ENCODE measurements at places on chromosomes 12 and 14.

DNA sequence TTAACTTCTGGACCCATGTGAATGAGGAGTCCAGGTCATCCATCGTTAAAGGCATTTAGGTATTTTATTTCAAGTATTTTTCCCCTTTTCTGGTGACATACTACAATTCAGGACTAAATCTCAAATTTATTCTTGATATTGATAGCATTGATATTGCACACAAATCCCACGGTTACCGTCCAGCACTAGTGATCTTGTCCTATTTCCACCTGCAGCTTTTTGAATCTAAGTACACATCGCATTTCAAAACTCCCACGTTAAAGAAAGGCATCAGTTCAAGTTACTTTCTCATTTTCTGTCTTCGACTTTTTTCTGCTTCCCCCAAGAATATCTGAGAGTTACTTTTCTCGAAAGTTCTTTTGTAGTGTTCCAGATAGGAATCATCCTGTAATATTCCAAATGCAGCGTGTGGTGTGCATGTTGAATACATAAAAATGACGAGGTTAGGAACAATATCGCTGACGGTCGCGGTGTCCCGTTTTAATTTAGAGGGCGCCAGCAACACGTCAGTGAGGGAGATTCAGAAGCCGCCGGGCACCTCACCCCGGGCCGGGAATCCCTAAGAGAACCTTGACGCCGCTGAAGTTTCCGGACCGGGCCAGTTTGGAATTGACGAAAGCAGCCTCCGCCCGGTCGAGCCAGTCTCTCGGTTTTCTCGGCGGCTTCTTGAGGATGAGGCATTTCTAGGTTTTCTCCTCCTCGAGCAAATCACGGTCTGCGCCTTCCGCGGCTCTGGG lies 569 bp upstream of the RGS6 start:
- DNase-seq, result no peak

GRCh38 chr14:84465880-84466279 lies 1064.1 kb upstream of the FLRT2 start:
- no peak for DNase-seq

DNA sequence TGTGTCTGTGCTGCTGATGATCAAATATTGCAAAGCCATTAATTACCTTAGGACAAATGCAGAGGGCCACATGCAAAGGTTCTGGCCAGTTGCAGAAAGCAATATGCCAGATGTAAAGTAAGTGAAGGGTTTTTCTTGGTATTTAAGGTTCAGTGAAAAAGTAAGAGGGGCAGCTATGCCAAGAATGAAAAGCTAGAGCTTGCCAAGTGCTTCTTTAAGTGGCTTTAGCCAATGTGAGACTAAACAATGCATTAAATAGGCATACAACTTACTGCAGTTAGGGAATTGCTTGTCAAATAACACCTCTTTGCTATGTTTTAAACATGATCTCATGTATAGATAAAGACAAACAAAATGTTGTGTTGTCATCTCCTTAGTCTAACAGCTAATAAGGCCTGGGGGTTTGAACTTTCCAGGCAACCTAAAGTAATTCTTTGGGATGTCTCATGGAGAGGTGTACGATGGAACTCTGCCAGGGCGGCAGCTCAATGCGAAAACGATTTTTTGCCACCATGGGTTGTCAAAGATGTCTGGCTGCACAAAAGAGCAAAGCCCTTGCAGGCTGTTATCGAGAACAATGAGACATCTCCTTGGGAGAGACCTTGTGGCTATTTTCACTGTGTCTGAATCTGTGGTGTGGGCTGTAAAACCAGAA lies 12.0 kb downstream of the IGF1 start:
- DNase-seq, result no peak

DNA sequence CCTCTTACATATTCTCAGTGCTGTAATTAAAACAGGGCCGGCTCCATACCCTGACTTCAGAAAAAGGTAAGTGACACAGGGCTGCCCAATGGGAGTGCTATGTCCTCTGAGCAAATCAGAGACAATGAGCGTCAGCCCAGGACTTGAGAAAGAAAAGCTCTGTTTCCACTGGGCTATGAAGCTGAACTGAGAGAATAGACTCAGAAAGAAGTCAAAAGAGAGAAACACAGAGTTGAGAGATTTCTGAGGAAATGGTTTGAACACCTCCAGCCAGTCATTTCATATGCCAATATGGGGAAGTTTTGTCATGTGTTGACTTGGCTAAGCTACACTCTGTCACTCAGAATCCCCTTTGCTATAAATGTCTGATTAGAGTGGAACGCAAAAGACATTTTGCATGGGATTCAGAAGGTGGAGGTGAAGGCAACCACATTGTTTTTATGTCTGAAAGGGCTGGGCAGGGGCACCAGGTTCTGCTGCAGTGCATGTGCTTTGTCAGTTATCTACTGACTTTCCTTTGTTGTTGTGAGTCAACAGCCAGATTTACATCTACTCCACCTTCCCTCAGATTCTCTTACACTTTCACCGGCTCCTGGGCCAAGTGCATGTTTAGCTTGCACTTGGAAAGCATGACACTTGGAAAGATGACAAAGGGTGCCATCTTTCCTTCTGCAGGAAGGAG lies 313.3 kb downstream of the DUSP6 start:
- DNase-seq, result no peak

- no peak for DNase-seq
Measured at GRCh38 chr12:124487066-124487833, 80.2 kb downstream of the NCOR2 start.

- DNase-seq, result no peak
Measured at GRCh38 chr14:94752591-94753436, 17.1 kb downstream of the GSC start.

DNA sequence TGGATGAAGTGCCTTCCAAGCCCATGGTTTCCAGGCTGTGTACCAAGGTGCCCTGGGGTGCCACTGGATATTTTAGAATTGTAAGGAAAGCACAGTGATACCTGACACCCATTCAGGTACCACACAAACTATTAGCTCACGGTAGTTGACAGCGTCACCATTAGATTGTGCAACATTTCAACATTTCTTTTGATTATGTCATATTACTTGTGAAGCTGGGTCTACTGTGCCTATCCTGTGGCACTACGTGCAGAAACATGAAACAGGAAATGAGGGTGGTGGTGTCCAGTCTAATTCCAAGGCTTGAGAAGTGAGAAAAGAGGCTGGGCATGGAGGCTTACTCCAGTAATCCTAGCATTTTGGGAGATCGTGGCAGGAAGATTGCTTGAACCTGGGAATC lies 75.5 kb upstream of the CPM start:
- DNase-seq, result no peak

GRCh38 chr12:47377414-47378221 lies 297.9 kb upstream of the AMIGO2 start:
- no peak for DNase-seq

DNA sequence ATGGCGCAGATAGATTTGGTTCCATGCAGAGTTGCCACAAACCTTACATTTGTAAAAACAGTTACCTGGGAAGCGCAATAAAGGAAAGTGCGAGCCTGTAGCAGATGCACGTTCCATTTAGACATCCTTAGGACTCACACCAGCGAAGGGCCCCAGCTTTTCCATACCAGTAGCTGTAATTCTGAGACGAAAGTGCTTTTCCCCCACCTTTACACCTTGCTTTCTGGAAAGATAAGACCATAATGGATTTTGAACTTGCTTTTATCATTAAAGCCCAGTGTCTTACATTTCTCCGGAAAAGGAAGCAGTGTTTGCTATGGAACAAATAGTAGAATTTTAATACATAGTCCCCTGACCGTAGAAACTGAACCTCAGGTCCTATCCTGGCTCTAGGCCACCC lies 616 bp upstream of the CCDC77 start:
- DNase-seq, result no peak

GRCh38 chr14:57491640-57492039 lies 2.0 kb downstream of the CCDC198 start:
- no peak for DNase-seq

DNA sequence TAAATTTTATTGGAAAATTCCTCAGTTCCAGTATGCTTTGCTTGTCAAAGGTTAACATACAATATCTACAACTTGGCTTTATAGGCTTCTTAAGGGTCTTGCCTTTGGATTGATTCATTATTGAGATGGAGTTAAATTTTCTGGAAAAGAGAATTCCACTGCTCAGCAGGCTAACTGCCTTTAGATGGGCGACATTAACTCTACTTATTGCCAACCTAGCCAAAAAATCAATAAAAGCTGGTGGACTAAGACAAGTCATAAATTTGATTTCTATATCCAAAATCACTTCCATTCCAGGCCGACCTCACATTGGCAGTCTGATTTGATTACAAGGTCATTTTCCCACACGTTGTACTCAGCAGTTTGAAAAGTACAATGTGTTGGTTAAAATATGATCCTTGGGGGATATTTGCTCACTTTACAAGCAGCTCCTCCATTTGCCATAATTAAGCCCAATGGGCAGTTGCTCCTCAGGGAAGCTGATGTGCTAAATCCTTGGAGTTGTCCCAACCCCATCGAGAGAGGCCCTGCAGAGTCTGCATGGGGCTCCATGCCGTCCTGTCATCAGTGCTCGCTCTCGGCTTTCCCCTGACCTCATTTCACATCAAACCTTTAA lies 36.1 kb upstream of the CRY1 start:
- DNase-seq, result no peak

DNA sequence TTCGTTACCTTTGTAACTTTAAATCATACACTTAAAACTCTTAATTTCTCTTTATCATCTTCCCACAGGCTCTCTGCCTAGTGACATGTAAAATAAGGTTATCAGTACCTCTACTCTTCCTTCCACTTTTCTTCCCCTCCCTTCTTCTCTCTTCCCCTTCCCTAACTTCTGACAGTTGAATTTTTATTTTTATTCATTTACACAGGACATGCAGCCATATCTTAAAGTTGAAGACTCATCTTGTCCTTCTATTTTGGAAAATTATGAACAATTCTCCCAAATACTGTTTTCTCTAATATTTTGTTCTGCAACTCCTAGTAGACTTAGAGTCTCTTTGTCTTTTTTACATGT lies 263.9 kb downstream of the FBXL14 start:
- no peak for DNase-seq

DNA sequence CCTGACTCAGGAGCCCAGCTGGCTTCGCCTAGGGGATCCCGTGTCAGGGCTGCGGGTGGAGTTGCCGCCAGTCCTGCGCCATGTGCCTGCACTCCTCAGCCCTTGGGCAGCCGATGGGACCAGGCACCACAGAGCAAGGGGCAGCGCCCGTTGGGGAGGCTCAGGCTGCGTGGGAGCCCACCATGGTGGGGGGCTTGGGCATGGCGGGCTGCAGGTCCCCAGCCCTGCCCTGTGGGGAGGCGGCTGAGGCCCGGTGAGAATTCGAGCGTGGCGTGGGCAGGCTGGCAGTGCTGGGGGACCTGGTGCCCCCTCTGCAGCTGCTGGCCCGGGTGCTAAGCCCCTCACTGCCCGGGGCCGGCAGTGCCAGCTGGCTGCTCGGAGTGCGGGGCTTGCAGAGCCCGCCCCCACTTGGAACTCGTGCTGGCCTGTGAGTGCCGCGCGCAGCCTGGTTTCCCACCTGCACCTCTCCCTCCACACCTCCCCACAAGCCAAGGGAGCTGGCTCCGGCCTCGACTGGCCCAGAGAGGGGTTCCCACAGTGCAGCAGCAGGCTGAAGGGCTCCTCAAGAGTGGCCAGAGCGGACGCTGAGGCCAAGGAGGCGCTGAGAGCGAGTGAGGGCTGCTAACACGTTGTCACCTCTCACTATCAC lies 135.1 kb upstream of the SEL1L start:
- no peak for DNase-seq

- DNase-seq, result no peak
Measured at GRCh38 chr12:8077207-8077606, 4.9 kb upstream of the NECAP1 start.

- DNase-seq, result no peak
Measured at GRCh38 chr14:35480119-35480769, 53.7 kb upstream of the INSM2 start.

DNA sequence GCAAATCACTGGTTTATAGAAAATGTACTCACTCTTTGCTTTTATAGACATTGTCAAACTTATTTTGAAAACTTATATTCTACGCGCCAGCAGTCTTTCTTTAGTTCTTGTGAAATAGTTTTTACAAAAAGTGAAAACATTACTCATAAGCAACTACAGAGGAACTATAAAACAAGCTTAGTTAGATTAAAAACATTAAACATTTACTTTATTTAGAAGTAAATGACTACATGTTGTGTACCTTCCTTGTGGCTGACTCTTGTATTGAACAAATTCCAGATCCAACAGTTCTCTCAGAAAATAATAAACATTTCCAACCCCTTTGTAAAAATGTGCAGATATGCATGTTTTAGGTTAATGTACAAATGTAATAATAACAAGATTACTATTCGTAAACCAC lies 198.5 kb downstream of the SOX5 start:
- DNase-seq, result no peak

DNA sequence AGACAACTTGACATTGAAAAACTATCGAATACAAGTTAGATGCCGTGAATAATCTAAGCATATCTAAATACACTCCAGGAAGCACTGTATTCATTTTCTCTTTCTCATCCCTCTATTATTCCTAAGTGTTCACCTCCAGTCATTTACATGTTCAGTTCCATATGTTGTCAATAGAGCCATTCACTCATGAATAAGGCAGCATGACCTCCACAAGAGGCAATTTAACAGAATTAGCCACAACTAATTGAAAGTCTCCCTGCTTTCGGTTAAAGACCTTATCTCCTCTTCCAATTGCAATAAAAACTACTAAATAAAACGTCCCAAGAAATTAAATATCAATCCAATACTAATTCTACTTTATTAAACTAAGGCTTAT lies 1.8 kb downstream of the LRIG3 start:
- DNase-seq, result no peak

- DNase-seq, result no peak
Measured at GRCh38 chr12:97017213-97017612, 110.2 kb downstream of the NEDD1 start.

GRCh38 chr12:131213896-131214442 lies 260.3 kb downstream of the ADGRD1 start:
- no peak for DNase-seq

DNA sequence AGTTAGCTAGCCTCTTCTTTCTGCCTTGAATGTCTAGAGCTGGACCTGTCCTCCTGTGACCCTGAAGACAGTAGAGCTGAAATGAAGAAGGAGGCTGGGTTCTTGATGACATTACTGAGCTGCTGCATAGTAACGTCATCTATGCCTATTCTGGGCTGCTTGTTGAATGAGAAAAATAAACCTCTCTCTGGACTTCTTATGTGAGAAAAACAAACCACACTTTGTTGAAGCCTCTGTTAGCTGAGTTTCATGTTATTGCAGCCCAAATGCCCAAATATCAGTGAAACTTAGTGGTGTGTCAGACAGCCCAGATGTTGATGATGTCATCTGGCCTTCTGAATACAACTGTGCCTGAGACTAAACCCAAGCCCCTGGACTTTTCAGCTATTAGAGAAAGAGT lies 67.0 kb upstream of the MAX start:
- no peak for DNase-seq

DNA sequence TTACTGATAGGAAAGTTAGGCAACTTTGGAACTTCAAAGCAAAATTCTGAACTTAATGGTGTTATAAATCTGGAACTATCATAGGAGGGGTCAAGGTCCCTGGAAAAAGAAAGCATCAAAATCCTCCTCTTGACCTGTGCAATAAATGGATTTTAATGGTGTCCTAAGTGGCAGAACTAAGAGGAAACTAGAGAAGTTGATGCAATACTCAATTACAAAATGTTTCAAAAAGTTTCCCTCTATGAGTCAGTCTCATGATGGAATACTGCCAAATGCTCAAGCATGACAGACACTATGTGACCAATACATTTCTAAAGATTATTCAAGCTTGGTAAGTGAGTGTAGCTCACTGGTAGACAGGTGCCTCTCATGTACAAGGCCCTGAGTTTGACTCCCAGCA lies 47.7 kb upstream of the ERGIC2 start:
- no peak for DNase-seq

- DNase-seq, result no peak
Measured at GRCh38 chr14:64324461-64324860, 30.3 kb upstream of the ESR2 start.

All from stimulated activated CD4-positive, alpha-beta T cell treated with anti-CD3 and anti-CD28 coated beads, TNF-alpha, amount 100 ng/mL, for 4 hours (primary cell).